Cerebellum (tissue), 4 donors: ENCODE measurements at places on chromosomes 13 and 19. TPM values are rescaled to one million over a fixed set of nuclear protein-coding genes. Genes with fewer than 3 reads are reported as not detected.

The STARD13 gene
- total RNA-seq = 28.0 TPM

The RHPN2 gene
- total RNA-seq = 5.2 TPM

The ZNF784 gene
- 3.6 TPM for total RNA-seq

The ATP4A gene
- total RNA-seq = not detected

The CBY2 gene
- not detected for total RNA-seq

The OR7C2 gene
- not detected for total RNA-seq

The ANGPTL8 gene
- total RNA-seq = not detected
